ENCODE measurements at places on chromosomes 13 and 19.

- no peak for DNase-seq
Observed at GRCh38 chr19:6693056-6693471, 23.1 kb upstream of the TNFSF14 start.

- no peak for DNase-seq
Observed at GRCh38 chr13:20974981-20975585, 72.5 kb upstream of the XPO4 start.

GRCh38 chr13:42355092-42355485, 83.1 kb downstream of the AKAP11 start:
- DNase-seq: no peak

DNA sequence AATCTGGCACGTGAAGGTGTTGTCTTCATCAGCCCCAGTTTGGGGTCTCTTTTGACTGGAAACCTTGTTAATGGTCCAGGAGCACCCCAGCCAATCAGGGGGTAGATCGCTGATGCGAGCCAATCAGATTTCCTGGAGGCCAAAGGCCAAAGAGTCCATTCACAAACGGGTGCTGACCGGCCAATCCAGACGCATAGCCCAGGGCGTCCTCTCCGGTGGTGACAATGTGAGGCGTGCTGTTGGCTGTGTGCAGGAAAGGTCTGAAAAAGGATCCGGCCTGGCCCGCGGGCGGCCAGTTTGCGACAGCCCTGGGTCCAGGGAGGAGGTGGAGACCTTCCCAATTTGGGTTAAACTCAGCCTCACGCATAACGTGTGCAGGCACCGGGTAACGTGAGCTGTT, 3.1 kb downstream of the MAST3 start:
- no peak for DNase-seq

DNA sequence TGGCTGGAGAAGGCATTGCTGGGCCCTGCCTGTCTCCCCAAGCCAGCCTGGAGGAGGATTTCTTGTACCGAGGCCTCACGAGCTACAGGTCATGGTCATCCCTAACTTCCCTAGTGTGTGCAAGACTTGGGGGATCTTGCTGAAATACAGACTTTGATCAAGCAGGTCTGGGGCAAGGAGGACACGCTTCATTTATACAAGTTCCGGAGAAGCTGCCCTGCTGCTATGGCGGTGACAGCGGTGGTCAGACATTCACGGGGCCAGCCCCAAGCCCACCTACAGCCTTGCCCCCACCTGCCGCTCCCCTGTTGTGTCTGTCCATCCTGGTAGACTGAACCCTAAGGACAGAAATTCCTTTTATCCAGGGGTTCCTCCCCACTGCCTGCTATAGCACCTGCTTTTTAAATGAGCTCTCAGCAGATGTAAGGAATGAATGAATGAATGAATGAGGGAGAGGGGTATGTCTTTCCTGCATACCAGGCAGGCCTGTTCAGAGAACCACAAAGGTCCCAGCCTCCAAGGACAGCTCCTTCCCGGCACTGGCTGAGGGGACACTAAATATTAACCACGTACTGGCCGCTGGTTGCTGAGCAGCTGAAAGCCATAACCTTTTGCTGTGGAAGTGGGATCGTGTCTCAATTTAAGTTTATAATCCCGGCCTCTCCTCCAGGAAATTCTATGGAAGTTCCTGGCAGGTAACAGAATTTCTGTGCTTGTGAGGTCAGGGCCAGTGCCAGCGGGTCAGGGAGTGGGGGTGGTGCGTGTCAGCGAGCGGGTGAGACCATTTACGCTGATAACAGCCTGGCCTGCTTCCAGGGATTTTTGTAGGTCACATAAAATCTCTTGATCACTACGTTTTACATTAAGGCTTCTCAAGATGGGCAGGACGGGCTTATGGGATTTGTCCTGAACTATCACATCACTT, 27.1 kb downstream of the TSSK6 start:
- no peak for DNase-seq

- DNase-seq: no peak
Observed at GRCh38 chr13:59975807-59976435, 187.8 kb downstream of the DIAPH3 start.

- no peak for DNase-seq
Observed at GRCh38 chr13:91178099-91178498, 169.4 kb upstream of the MIR17HG start.

DNA sequence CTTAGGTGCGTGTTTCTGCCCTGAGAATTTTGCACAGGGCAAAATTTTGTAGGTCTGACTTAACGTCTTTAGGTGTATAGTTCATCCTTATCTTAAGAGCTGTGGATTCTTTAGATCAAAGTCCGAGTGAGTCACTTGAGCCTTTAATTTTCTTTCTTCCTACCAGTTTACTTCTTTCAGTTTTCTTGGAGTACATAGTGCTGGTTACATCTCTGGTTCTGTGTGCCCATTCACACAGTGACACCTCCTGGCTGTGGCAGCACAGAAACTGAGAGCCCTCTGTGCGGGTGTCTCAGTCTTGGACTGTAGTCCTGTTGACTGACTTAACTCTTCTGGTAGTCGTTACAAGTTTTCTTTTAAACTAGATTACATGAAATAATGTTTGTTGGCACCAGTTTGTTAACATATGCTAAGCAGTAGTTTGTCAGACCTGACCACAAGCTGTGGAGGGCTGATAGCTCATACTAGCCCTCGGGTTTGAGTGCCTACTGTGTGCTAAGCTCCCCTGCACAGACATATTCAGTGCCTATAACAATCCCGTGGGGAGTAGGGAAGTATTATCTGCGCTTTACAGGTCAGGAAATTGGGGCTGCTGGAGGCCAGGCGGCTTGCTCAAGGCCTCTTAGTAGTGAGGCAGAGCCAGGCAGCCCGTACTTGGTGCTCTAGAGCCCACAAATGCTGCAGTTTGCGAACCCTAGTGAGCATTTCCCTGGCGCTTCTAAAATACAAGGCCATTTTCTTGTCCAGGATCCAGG, 1.6 kb downstream of the GATAD2A start:
- no peak for DNase-seq

GRCh38 chr19:47802521-47803043, 1.8 kb downstream of the TPRX1 start:
- DNase-seq: no peak

DNA sequence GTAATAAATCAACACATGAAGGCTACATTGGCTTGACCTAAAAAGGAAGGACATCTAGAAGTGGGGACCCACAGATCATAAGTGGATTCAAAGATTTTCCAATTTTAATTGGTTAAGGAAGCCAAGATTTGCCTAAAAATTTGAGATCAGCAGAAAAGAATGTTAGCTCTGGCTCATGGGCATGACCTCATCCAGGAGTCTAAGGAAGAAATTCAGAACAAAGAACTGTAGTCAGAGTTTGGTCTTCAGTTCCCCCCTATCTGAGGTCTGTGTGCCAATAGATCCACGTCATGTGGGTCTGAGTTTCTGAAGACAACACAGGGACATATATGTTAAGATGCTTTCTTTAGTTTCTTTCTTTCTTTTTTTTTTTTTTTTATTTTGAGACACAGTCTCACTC, 648.8 kb upstream of the SPRY2 start:
- DNase-seq: no peak

DNA sequence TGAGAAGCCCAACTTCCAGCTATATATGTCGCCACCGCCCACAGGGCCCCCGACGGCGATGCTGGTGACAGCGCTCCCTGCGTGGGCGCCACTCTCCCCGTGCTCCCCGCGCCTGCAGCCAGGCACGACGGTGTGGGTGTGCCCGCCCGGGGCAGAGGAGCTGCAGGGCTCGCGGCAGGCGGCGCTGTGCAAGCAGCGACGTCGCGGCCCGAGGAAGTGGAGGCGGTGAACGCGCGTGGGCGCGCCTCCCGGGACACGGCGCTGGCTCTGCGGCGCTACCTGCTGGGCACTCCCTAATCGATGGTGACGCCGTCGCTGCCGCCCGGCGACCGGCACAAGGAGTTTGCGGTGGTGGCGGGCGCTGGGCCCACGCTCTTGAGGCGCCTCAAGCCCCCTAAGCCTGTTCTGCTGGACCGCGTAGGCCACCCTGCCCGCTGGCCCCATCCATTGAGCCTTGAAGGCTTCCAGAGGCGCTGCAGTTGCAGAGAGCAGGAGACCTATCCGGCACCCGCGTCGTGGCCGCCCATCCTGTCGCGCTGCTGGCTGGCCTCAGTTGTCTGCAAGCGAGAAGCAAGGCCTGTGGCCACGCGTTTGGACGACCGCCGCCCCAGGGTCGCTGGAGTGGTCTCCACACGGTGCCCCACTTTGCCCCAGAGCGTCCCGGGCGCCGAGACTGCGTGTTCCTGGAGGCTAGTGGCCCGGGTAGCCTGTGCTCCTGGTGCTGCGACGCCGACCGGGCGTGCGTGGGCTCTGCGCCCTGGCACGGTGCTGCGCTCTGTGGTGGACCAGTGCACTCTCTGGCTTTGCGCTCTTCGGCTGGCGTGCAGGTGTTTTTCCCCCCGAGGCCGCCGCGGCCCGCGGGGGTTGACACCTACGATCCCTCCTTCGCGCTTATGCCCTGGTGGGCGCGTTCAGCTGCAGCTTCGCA, 23.1 kb downstream of the LRFN3 start:
- DNase-seq: no peak

GRCh38 chr19:14433554-14434501, 722 bp downstream of the PKN1 start:
- no peak for DNase-seq

DNA sequence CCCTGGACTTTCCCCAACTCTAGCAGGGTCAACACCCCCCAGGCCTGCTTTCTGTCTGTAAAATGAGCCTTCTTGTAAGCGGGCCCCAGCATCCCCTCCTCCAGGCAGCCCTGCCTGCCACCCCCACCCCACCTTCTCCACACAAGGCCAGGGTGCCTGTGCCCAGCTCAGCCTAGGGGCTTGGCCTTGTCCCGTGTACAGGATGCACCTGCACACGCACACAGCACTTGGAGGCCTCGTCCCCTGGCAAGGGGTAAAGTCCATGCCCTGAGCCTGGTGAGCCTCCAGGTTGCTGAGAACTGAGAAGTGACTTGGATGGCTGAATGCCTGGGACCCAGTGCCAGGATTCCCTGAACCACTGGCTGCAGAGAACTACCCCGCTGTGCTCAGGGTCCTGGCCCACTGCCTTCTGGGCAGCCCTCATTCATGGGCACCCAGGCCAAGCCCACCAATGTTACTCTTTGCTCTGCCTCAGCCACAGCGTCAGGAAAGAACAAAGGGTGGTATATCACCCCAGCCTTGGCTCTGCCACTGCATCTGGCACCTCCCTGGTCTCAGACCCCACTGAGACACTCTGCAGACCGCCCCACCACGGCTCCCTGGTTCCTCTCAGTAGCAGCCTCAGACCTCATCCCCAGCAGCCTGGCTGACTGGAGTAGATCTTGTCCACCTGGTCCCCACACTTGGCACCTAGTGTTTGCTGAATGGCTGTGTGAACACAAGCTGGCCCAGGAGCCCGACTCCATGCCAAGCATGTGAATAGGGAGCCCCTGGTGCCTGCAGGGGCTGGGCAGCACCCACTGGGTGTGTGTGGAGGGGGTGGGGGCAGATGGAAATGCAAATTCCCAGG, 1.8 kb upstream of the TM6SF2 start:
- no peak for DNase-seq

GRCh38 chr19:16327501-16327900, 2.9 kb downstream of the KLF2 start:
- no peak for DNase-seq

DNA sequence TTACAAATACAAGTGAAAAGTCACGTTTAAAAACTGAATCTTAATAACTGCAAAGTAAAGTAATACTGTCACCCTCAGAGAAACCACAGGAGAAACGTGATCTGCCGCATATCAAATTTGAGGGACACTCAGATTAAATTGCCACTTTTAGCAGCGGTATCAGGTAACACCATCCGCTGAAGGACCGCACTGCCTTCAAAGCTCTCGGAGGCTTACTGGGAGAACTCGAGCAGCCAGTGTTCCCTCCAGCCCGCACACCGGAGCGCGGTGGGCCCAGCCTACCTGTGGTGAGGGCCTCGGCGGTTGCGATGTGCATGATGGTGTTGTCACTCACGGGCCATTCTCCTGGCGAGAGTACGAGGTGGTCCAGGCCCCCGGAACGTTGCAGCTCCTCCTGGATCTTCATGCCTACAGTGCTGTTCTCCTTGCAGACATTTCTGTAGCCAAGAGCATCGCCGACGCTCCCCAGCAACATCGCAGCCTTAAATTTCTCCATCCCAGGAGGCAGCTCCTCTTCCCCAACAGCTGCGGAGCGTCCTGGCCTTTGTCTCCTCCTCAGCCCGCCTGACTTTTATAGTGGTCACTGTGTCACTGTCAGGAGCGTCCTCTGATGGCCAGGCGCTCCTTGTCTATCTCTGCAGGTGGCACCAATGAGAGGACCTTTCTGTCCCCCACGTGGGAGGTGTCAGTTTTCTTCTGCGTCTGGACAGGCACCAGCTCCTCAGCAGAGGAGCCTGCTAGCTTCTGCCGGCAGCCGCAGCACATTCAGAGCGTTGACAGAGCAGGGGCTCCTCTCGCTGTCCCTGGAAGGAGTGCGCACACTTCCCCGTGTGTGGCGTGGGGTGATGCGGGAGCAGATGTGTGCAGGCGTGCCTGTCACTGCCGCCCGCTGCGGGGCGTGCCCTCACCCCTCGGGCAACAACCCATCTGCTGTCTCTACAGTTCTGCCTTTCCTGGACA, at the start of gene ADPRHL1:
ADPRHL1 (minus strand) TSS at position 547 of the 960 bp plus-strand sequence; CDS start at position 496, 51 bp downstream.
- no peak for DNase-seq

GRCh38 chr13:110799246-110800236, 86.0 kb downstream of the ING1 start:
- DNase-seq: no peak

DNA sequence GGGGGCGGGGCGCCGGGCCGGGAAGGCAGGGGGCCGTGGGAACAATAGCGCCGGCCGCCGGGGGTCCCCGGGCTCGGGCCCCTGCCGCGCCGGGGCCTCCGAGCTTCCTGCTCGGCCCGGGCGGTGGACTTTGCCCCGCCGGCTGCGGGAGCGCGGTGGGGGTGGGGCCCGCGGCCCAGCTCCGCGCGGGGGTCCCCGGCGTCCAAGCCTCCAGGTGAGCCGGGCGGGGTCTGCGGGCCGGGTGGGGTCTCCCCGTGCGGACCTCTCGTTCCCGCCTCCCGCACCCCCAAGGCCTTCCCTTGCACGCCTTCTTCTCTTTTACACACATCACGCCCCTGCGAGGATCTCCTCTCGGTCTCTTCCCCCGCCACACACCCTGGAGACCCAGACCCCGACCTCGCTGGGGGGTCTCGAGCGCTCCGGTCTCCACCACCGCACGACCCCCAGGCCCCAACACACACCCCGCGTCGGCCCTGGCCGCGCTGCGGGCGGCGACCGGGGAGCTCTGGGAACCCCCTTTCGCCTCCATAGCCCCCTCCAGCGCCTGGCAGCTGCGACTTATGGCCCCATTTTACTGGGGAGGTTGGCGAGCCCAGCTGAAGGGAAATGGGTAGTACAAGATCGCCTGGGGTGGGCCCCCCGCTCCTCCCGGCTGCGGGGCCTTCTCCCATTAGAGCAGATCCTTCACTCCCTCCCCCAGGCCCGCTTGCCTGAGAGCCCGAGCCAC, 711 bp downstream of the CAMSAP3 start:
- no peak for DNase-seq

- DNase-seq: no peak
Observed at GRCh38 chr13:69010789-69011188, 1096.8 kb upstream of the ATXN8OS start.

Data from HTR-8/SVneo (cell line).